NCI-H2029 (cell line): ENCODE measurements at places on chromosomes 13 and 19.

- DNase-seq: no peak
Observed at GRCh38 chr19:34131100-34131499, 41.2 kb upstream of the LSM14A start.

DNA sequence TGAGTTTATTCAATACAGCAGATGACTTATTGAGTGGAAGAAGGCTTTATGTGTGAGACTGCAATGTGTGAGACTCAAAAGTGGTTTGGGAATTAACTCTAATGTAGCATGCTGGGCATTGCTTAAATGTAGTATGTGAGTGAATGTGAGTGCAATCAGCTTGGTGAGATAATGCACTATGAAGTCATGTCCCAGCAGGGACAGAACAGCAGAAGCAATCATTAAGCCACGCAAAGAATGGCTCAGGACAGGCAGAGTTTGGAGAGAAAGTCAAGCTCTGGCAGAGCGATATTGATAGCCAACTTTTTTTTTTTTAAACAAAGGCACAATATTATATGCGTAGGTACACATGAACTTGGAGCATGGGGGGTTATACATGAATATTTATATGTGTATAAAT lies 597.7 kb downstream of the GPC6 start:
- no peak for DNase-seq

DNA sequence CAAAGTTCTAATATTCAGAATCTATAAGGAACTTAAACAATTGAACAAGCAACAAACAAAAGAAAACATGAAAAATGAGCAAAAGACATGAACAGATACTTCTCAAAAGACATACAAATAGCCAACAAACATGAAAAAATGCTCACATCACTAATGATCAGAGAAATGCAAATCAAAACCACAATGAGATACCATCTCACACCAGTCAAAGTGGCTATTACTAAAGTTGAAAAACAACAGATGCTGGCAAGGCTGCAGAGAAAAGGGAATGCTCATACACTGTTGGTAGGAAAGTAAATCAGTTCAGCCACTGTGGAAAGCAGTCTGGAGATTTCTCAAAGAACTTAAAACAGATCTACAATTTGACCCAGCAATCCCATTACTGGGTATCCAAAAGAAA lies 74.3 kb downstream of the CRYL1 start:
- no peak for DNase-seq

GRCh38 chr13:58343076-58343475 lies 711.5 kb downstream of the PCDH17 start:
- no peak for DNase-seq

GRCh38 chr19:18833141-18833476 lies 1.4 kb downstream of the UPF1 start:
- no peak for DNase-seq

DNA sequence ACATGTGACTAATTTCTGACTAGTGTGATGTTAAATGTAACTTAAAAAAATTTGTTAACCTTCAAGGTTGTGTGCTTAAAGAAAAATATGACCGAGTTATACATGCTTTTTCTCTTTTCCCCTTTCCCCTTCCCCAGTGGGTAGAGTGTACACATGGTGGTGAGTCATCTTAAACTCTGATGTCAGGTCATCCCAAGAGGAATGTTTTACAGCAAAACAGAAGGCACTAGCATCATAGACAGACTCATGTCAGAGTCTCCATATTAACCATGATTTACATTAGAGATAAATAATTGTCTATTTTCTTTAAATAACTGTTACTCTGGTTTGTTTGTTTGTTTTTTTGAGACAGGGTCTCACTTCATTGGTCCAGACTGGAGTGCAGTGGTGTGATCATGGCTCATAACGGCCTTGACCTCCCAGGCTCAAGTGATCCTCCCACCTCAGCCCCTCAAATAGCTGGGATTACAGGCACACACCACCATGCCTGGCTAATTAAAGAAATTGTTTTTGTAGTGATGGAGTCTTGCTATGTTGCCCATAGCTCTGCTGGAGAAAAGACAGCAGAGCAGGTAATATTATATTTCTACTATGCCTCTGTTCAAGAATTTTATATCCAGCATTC lies 160.4 kb upstream of the PCDH9 start:
- DNase-seq: no peak

DNA sequence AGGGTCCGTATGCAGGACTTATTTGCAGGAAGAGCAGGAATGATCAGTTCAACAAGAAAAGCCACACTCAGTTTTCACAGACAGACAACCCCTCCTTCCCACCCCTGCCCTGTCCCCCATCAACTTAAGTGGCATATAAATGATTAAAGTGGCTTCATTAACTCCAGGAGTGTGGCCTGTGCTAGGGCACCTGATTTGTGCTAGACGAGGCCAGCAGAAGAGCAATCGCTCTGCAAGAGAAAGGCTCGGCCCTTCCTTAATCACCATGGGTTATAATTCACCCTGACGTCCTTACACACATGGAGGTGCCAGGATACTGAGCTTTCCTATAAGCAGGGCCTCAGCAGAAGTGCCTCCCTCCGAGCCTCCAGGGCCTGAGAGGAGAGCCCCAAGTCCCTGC lies 14.6 kb downstream of the C19orf12 start:
- DNase-seq: no peak

- DNase-seq: no peak
Observed at GRCh38 chr19:55913643-55914268, 18.4 kb downstream of the NLRP13 start.

DNA sequence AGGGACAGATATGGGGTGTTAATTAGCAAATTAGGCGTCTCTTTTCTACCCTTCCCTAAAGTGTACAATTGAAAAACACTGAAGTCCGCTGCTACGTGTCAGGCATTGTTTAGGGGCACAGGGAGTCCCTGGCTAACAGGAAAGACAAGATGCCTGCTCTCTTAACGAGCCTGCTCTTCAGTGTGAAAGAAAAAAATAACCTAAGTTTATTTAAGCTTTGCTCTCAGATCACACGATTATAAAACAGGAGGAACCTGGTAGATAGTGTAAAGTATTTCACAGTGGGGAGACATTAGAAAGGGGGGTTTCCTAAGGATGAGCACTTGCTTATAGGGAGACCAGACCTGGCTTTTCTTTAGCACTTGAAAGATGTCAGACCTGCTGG lies 38.7 kb downstream of the IGFL2 start:
- DNase-seq: no peak

DNA sequence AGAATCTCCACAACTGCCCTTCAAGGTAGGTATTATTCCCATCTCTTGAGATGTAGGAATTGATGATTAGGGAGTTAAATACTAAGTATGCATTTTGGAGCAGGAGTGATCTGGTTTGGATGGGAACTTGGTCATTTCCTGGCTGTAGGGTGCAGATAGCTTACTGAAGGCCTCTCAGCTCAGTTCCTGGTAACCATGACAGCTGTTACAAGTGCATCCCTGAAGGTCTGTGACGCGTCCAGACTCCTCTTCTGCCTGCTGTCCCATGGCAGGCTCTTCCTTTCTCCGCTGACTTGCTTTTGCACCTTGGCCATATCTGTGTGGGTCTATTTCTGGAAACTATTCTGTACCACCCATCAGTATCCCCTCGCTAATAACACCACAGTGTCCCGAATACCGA lies 387.8 kb downstream of the ZNF536 start:
- no peak for DNase-seq

DNA sequence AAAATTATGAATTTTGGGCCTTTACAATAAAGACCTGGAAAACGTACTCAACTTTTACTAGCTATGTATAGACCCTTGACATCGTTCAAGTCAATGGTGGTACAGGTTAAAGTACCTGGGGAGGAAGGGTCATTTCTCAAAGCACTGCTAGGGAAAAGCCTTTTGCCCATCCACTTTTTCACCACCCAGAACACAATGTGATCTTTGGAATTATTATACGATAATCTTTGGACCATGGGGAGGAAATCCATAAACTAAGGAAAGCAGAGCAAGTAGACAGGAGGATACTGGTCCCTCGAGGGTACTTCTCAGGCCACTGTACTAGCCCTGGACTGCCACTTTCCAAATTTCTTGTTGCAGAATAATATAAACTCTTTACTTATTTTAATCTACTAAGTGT lies 39.5 kb downstream of the UBL3 start:
- no peak for DNase-seq

- no peak for DNase-seq
Observed at GRCh38 chr13:48222358-48223301, 10.4 kb upstream of the ITM2B start.

- DNase-seq: no peak
Observed at GRCh38 chr13:65497265-65497664, 1732.9 kb downstream of the PCDH9 start.

- no peak for DNase-seq
Observed at GRCh38 chr19:33404506-33405253, 31.2 kb downstream of the CEBPG start.

- DNase-seq: no peak
Observed at GRCh38 chr13:99862244-99862643, 109.3 kb downstream of the ZIC5 start.

- DNase-seq: peak; percentile 77
Observed at GRCh38 chr19:17332677-17333581, 1.7 kb downstream of the ANO8 start.

DNA sequence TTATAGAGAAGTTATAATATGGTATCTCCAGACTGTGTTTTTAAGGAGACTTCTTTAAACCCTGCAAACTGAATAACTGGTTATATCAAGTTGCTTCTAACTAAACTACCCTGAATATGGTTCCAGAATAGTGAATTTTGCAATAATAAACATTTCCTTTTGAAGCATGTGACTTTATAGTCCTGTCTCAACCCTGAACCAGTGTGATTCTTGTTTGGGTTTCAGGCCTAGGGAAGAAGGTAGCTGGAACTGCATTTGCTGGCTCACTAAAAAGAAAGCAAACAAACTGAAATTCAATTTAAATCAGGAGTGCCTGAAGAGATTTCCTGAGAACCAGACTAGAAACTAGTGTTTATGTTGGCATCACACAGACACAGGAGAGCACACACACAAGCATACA lies 4.9 kb downstream of the ARHGEF7 start:
- DNase-seq: no peak

GRCh38 chr13:47796816-47797215 lies 204.3 kb downstream of the SUCLA2 start:
- DNase-seq: no peak

DNA sequence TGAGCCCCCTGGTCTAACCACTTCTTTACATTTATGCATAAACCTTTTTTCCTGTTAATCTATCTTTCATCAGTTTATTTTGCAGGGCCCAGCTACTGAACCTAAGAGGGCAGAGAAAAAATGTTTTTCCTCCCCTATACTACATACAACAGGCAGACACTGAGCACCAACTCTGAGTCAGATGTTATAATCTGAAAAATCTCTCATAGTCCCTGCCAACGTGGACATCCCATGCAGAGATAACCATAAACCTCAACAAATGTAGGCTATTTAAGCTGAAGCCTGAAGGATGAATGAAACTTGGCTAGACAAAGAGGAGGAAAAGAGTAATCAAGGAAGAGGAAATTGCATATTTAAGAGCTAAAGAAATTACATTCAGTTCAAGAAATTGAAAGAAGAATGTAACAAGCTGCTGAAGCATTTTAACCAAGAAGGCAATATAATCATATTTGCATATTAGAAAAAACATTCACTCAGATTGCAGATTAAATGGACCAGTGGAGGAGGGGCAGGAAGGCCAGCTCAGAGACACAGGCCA lies 2.6 kb downstream of the NEK3 start:
- no peak for DNase-seq

GRCh38 chr19:12875086-12875485 lies 6.2 kb downstream of the DNASE2 start:
- no peak for DNase-seq

DNA sequence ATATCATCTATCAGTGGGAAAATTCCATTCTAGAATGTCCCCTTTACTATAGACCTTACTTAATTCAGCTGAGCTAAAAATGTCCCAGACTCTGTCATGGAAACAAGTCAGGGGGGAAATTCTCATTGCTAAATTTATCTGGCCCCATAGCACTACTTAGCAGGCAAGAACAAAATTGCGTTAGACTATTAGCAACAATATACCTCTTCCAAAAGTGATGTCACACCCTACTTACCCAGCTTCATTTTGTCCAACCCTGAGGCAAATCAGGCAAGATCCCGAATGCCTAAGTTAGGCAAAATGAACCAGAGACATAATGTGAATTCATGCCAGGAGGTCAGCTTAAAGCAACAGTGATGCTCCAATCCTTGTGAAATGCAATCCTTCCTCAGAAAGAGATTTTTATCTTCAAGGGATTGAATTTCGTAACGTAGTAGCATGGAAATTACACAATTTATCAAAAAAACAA lies 93.7 kb downstream of the FRY start:
- DNase-seq: no peak

GRCh38 chr13:23552661-23553060 lies 17.6 kb upstream of the TNFRSF19 start:
- DNase-seq: no peak

- no peak for DNase-seq
Observed at GRCh38 chr13:39401046-39401705, 201.8 kb downstream of the LHFPL6 start.

GRCh38 chr19:54158812-54159351 lies 639 bp downstream of the LENG1 start:
- no peak for DNase-seq

GRCh38 chr13:50158385-50159165 lies 143.3 kb downstream of the KCNRG start:
- no peak for DNase-seq

GRCh38 chr13:106349080-106349931 lies 186.2 kb downstream of the EFNB2 start:
- DNase-seq: peak; percentile 57

GRCh38 chr13:48723168-48723567 lies 69.4 kb downstream of the CYSLTR2 start:
- no peak for DNase-seq
